ENCODE measurements at places on chromosomes 7 and 10. TPM values are rescaled to one million over a fixed set of nuclear protein-coding genes. Genes with fewer than 3 reads are reported as not detected.

Gene NOS3
- 6.0 TPM for total RNA-seq

Gene TRIM74
- total RNA-seq = 0.60 TPM

Gene IKZF1
- 1.8 TPM for total RNA-seq

Gene CALHM1
- total RNA-seq = not detected

Gene AKR1D1
- not detected for total RNA-seq

Gene FAM25A
- total RNA-seq = not detected

Gene CPN1
- total RNA-seq = not detected

Gene AGR3
- 57.2 TPM for total RNA-seq

Gene OPALIN
- total RNA-seq = not detected

Gene CPVL
- total RNA-seq = 34.7 TPM

- DNase-seq = no peak
These were observed 5.6 kb upstream of the ZNF518A start for GRCh38 chr10:96124230-96125141.

DNA sequence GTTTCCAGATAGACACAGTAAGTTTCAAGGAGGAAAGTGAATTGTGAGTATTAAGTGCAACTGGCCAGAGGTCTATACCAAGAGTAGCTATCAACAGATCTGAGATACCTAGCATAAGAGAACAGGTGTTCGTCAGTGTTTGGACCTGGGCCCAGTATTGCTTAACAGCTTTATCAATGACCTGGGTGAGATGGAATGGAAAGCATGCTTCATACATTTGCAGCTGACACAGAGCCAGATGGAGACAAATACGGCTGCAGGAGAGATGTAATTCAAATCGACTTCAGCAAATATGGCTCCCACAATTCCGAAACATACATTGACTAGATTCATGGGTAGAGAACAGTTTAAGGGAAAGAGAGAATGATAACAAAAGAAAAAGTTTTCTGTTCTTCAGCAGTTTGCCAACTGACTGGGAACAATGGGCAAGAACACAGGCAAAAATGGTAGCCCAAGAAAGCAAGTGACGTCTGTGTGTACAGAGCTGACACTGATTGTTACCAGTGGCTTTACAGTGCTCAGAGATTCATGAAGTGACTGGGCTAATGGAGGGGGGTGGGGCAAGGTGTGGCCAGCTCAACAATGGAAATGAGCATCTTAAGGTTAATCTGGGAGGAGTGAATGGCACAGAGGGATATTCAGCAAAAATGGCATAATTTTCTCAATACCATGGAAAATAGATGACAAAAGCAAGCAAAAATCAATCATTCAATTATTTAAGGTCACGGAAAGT is 28.0 kb upstream of the COBL start:
- no peak for DNase-seq

DNA sequence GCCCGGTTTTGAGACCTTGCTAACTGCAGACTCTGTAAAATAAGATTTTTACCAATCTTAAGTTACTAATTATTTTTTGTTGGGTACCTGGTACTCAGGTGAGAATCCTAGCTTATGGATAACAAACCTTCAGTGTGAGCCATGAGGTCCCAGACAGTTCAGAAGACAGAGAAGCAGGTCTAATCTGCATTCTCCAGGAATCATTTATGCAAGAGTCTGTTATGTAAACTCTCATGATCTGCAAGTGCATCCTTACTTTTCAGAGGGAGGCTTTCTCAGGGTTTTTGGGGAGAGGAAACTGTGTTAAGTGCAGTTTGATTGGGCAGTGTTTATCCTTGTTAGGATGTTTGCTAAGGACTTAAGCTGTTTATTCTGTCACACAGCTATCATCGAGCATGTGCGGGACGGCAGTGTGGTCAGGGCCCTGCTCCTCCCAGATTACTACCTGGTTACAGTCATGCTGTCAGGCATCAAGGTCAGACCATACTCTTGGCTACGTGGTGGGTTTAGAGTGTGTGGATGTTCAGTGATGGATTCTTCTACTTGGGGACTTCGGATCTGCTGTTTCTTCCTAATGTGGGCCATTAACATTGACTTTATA is 50.2 kb downstream of the SND1 start:
- no peak for DNase-seq

- DNase-seq = peak; percentile 68
These were observed 134.3 kb upstream of the PDE1C start for GRCh38 chr7:32204361-32205018.

DNA sequence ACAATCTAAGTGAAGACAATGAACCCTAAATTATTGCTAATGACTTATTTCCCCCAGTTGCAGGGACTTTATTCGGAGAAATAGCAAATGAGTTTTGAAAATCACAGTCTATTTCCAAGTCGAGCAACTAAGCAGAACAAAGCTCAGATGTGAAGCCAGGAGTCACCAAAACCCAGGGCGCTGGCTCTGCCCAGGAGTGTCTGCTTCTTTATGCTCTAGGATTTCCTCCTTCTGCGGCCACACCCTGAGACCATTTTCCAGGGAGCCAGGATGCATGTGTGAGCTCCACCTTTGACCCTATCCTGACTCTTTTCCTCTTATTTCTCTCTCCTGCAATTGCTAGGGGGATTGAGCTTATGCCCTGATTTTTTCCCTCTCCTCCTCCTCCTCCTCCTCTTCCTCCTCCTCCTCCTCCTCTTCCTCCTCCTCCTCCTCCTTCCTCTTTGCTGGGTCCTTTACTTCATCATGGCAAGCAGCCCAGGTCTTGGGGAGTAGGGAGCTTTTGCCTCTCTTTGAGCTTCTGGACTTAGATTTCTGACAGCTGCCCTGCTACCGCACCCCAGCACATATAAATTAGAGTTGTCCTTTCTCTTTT is 234.4 kb downstream of the ARL4A start:
- DNase-seq = no peak

DNA sequence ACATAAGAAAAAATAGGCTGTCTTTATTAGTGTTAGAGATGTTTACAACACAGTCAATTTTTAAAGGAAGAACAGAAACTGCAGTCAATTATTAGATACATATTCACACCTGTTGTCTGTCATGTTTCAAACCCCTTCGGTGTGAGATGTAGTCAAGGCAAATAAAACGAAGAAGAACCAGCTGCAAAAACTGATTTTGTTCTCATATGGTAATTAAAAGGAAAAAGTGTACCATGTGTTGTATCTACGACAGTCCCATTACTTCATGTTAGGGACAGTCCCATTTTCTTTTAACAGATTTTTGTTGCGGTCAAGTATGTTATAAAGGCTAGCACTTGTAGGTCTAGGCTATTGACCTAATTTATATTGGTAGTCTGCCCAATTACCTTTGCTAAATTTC is 149.4 kb downstream of the LRRN3 start:
- no peak for DNase-seq

- no peak for DNase-seq
These were observed 279.4 kb downstream of the RPS24 start for GRCh38 chr10:78313048-78313381.

GRCh38 chr7:101170617-101171441 is 5.5 kb upstream of the VGF start:
- DNase-seq = no peak

- DNase-seq = no peak
These were observed 17.9 kb downstream of the SMNDC1 start for GRCh38 chr10:110286841-110287240.

DNA sequence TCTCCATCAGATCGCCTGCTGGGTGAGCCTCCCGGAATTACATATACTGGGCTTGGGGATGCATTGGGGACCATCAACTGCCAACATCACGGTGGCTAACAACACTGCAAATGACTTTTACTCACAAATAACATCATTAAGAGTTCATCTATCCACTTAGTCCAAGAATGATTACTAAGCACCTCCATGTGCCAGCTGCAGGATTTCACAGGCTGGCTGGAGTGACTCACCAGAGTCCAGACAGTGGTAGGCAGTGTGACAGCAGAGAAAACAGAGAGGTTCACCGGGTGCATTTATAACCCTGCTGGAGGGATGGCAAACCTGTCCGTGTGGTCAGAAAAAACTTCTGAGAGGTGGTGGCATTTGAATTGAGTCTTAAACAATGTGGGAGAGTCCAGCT is 3.2 kb upstream of the IGFBP3 start:
- no peak for DNase-seq

DNA sequence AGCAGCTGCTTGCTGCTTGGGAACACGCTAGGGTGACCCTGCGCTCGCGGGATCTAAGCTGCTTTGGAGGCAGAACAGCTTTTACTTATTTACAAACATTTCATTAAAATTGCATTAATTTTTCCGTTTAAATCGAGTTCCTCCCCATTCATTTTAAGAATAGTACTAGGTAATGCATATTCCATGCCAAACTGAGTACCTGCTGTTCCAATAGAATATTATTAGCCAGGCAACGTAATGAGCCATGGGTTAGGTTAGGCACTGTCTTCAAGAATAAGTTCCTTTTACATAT is 860 bp downstream of the EXOC6 start:
- DNase-seq = no peak

DNA sequence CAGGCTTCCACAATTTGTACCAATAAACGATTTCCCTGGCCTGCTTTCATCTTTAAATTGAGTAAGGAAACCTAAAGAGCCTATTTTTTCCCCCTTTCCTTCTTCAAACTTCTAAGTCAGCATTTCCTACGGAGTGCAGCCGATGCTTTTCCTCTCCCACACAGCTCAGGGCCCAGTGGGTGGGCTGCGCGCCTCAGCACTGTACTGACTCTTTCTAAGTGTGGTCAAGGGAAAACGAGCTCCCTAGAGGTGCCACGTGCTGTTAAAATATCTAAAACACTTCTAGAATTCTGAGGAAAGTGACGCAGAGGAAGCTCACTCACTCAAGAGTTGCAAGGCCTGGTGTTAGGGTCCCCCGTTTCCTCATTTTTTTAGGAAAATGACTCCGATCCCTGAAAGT is 29.0 kb downstream of the STEAP1B start:
- no peak for DNase-seq

DNA sequence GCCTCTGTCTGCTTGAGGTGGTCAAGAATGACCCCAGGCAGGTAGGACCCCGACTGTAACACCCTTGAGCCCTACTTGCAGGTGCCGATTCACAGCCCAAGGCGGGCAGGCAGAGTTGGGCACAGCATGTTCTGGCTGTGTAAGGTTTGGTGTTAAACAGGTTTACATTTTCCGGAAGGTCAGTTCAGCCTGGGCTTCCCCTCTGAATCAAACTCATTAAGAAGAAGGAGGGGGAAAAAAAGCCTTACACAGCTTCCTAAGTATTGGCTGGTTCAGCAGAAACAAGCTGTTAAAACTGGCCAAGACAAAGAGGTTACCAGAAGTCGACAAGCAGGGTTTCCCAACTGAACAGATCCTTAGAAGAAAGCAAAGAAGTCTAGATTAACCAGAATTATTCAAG is 132.7 kb downstream of the PRPF18 start:
- DNase-seq = no peak

DNA sequence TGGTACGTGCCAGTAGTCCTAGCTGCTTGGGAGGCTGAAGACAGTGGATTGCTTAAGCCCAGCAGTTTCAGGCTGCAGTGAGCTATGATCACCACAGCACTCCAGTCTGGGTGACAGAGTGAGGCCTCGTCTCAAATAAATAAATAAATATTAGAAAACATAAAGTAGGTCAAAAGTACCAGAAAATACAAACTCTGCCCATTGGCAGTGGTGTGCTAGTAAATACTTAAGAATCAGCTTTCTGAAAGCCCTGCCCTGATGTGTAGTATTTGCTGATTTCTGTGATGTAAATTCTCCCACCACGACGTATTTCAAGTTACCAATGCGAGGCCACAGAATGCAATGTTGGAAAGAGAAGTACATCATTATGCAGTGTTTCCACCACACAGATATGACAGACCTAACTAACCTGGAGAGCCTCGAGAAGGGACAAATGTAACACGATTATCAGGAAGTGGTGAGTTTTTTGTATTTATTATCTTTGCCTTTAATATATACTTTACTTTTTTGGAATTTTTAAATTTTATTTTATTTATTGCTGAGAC is 11.8 kb upstream of the MAP3K8 start:
- DNase-seq = no peak

DNA sequence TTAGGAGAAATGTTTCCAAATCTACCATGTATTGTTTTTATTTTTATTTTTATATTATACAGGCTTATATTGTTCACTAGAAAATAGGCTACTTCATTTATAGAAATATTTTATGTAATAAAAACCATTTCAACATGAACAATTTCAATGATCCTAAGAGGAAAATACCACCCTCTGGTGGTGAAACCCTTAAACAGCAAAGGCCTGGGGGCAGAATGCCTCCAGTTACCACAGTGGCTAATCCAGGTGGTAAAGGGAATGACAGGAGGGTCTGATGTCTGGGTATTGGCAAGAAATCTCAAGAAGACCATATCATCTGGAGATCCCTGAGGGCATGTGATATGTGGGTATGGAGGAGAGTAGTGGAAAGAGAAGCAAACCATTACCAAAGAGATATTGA is 19.3 kb downstream of the MACC1 start:
- no peak for DNase-seq

DNA sequence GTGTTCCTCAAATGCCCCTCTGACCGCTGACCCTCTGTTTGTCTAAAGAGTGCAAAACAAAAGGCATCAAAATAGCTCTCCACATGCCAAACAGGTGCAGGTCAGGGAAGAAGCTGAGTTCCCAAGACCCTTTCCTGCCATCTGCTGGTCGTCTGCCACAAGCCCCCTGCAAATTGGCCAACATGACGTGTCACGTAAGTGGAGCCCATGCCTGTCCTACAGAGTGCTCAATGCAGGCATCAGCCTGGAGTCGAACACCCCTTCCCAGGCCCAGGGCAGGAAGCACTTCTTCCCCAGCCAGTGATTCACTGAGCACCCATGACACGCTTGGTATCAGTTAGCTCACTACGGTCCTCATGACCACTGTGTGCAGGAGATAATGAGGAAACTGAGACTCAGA is 14.1 kb downstream of the TMEM72 start:
- DNase-seq = no peak

DNA sequence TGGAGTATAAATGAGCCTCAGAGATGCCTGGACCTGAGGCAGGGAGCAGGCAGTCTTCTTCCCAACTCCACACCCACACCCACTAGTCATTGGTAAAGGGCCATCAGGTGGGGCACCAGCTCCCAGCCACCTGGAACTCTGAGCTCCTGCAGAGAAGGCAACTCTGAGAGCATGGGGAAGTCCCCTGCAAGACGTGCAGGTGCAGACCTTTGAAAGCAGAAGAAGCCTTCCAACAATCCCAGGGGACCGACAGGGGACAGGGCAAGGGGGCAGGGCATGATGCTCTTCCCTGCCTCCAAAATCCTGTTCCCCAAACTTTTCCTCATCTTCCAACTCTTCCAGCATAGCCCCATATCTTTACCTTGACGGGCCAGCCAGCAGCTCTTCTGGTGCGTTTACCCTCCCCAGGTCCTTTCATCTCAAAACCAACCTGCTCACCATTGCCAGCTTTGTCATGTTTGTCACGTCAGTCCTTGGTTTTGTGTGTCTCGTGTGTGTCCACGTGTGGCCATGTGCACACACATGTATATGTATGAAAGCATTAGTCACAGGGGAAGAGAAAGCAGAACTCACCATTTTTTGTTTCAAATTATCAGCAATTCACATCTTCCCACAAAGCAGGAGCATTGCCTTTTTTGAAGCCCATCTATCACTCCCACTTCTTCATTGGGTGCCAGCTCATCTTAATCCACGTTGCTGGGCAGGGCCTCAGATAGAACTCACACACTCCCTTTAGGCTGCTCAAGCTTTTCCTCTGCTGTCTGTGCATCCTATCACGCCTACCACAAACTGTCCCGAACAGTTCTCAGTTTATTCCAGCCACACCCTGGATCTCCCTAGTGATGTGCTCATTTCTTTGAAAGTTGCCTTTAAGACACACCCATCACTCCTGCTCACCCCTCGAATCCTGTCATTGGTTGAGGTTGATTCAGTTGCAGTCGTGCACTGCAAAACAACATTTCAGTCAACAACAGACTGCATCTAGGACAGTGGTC is 41.0 kb upstream of the AMPH start:
- no peak for DNase-seq
